ENCODE measurements at places on chromosomes 12 and 14. TPM values are rescaled to one million over a fixed set of nuclear protein-coding genes. Genes with fewer than 3 reads are reported as not detected.

The PLD4 gene
- 0.05 TPM for polyA plus RNA-seq

The ISCU gene
- 87.2 TPM for polyA plus RNA-seq

The SLCO1B1 gene
- not detected for polyA plus RNA-seq

The MDGA2 gene
- polyA plus RNA-seq, result 0.02 TPM

The P2RX2 gene
- polyA plus RNA-seq, result not detected

The TSPAN19 gene
- polyA plus RNA-seq, result not detected

GRCh38 chr14:54221432-54221803 lies 175.4 kb upstream of the CDKN3 start:
- no peak for DNase-seq

- DNase-seq, result no peak
Observed at GRCh38 chr14:92274055-92274454, 48.9 kb upstream of the SLC24A4 start.

DNA sequence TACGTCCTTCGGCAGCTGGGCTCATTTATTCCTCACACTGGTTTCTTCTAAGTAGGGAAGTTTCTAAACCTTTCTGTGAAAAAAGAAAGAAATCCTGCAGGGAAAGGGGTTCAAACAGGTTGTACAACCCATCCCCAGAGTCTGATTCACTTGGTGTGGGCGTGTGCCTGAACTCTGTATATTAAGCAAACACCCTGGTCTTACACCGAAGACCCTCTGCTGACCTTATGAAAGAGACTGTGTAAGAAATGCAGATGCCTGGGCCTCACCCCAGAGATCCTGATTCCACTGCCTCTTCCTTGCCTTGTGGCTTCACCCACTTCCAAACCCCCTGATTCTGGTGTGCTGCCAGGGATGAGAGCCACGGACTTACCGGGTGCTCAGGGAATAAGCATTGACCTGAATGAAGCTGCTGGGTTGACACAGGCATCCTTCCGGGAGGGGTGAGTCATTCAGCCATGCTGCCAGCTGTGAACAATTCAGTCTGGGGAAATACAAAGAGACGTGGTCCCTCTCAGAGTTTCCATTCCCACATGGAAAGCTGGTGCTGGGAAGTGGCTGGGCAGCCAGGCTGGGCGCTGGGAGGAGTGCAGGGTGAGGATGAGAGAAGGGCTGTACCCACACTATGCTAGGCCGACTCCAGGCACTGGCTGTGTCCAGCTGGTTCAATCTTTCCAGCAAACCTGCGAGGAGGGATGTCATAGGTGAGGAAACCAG lies 26.5 kb upstream of the ACTN1 start:
- peak; percentile 94 for DNase-seq

DNA sequence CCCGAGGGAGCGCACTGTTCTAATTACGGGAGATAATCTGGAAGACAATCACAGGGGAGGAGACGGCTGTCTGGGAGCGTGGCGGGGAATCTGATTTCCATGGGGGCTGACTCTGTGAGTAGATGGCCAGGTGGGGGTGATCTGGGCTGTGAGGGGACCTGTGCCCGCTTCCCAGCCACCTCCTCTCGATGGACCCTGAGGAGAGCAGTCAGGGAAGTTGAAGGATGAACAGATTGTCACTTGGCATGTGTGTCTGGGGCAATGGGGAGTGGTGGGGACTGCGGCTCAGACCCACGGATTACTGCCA lies 22.6 kb downstream of the GALNT9 start:
- DNase-seq, result no peak

GRCh38 chr12:119089380-119090013 lies 89.2 kb upstream of the HSPB8 start:
- DNase-seq, result no peak

GRCh38 chr14:68208626-68209317 lies 389.2 kb downstream of the RAD51B start:
- no peak for DNase-seq

- DNase-seq, result no peak
Observed at GRCh38 chr12:14207905-14208551, 157.5 kb upstream of the ATF7IP start.

DNA sequence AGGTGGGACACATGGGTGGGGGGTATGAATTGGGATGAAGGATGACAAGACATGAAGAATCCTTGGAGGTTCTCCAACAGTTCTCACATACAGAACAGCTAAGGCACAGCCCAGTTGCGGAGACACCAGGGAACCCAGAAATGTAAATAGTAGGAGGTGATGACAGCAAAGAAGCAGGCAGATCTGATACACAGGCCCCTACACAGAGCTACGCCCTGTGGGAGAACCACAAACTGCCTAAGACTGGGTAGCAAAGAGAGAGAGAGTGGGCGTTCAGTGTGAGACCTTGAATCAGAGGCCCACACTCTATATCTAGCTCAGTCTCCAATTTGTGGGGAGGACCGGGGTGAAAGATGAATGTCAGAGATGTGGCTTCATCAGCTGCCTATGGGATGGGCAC lies 9.5 kb upstream of the NUMB start:
- DNase-seq, result peak; percentile 74

DNA sequence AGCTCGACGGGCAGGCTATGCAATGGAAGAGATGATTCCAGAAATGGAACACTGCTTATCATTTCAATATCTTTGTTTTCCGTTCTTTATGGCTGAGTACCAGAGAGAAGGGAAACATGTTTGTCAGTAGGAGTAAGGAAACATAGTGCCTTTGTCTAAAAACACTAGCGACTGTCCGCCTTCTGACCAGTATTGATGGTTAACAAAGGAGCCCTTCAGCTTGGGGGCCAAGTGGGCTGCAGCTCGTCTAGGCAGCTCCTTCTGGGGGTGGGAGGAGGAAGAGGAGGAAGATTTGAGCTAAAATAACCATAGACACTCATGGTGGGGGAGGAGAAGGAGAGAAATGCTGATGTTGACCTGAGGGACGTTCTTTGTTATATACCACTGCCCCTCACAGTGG lies 15.0 kb downstream of the COQ5 start:
- no peak for DNase-seq

DNA sequence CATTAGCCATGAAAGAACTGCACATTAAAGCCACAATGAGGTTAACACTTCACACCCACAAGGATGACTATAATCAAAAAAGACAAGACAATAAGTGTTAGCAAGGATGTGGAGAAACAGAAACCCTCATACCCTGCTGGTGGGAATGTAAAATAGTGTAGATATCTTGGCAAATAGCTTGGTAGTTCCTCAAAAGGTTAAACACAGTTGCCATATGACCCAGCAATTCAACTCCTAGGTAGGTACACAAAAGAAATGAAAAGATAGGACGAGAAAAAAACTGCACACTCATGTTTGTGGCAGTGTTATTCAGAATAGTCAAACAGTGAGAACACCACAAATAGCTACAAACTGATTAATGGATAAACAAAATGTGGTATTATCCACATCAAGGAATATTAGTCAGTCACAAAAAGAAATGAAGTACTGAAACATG lies 93.5 kb downstream of the ATXN2 start:
- DNase-seq, result no peak

DNA sequence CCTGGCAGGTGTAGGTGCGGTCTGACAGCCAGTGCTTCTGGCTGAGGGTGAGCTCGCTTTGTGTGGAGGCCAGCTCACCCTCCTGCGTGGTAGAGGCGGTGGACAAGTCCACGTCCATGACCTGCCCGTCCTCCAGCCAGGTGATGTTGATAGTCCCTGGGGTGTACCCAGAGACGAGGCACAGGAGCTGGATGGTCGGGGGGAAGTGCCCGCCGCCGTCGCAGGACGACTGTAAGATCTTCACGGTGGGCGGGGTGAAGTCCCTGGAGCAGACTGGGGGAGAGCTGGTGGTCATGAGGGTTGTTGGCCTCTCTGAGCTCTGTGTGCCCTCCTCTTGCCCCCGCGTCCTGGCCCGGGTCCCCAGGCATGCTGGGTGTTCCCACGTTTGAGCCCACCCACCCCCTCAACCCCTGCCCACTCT lies 74.6 kb downstream of the TMEM121 start:
- DNase-seq, result no peak

All from IMR-90 (cell line).